Epithelial cell of proximal tubule (primary cell): ENCODE measurements at places on chromosomes 2 and 18. TPM values are rescaled to one million over a fixed set of nuclear protein-coding genes. Genes with fewer than 3 reads are reported as not detected.

The ANKRD29 gene
- total RNA-seq = 1.2 and 2.7 TPM in 2 replicates

The C2orf72 gene
- 0.29 and 3.8 TPM in 2 replicates for total RNA-seq

DNA sequence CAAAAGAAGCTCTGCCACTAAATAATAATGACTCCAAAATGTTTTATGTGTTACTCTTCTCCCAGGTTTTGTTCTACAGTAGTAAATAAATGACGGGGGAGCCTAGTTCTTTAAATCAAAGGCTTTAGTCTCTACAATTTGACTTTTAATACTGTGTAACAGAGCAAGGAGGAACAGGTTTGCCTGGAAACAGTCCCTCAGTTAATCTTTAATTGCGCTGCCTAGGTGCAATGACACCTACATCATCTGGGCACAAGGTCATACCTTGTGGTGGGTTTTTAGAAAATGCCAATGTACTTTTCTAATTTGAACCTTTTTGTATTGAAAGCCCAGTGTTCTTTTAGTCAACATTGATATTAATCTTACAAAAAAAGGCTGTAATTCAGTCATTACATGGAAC lies 287.3 kb upstream of the SETBP1 start:
- no peak for DNase-seq

DNA sequence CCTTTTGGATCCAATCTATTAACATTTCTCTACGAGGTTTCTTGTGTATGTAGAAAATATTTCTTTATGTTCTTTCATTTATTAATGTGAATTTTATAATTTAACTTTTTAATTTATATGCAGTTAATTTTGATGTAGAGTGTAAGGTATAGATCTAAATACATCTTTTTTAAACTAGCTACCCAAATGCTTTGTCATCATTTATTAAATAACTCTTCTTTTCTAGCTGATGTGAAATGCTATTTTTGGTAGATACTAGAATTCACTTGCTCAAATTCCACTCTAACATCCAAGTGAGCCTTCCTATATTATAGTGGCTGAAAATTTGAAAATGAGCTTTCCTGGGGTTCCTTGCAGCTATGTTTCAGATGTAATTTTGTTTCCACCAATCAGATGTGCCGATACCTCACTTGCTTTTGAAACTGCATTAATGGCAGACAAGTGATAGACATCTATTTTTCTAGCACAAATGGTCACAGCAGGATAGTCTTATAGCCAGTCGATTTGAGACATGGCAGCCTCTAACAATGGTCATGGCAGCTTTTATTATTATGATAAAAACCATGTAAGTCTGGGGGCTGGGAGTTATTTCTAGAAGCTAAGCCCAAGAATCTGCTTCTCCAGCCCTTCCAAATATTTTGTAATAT lies 10.9 kb upstream of the ICOS start:
- DNase-seq = no peak
